ENCODE measurements at places on chromosomes 1 and 21.

DNA sequence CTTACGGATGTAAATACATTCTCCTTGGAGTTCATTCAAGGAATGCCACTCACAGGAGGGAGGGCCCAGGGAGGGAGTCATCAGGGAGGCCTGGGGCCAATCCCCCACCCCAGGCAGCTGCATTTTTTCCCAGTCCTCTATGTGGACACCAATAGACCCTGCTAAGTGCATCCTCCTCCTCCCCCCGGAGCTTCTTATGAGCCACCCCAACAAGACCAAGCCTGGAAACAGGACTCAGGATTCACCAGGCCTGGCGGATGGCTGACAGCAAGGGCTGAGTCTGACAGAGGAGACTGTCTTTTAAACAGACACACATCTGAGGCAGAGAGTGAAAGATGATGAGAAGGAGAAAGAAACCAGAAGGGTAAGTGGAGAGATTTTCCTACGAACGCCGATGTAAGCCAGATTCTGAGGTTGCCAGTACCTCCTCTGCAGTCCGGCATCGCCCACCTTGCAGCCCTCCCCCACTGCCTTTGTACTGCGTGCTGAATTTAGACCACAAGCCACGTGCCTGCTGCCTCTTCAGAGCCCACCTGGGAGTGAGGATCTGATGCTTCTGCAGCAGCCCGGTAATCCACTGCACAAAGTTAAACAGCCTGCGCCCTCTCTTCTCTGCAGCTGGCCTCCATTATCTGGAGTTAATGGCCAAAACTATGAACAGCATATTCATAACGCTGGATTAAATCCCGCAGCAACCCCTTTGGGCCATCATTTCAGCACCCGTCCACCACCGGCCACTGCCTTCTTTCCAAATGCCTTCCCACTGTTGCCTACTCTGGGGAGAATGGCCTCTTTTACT lies 17.6 kb upstream of the SFPQ start:
- no peak for DNase-seq

GRCh38 chr21:31872452-31873274 lies at the start of gene HUNK:
Gene HUNK (plus strand): TSS chr21:31873020. CDS start chr21:31873675, 655 bp downstream.
- DNase-seq: peak; percentile 84

GRCh38 chr1:189192741-189193520 lies 1284.7 kb downstream of the BRINP3 start:
- no peak for DNase-seq

- no peak for DNase-seq
These were observed 49.5 kb upstream of the TENT5C start for GRCh38 chr1:117556341-117556740.

- DNase-seq: no peak
These were observed 11.6 kb downstream of the NTNG1 start for GRCh38 chr1:107152395-107152794.

- DNase-seq: no peak
These were observed 154.9 kb upstream of the TIAM1 start for GRCh38 chr21:31498985-31499384.

GRCh38 chr1:8562222-8562621 lies 244.3 kb downstream of the SLC45A1 start:
- no peak for DNase-seq

- no peak for DNase-seq
These were observed 29.9 kb downstream of the GIPC2 start for GRCh38 chr1:78075621-78076020.

- DNase-seq: no peak
These were observed 145.1 kb downstream of the KCNJ6 start for GRCh38 chr21:37771181-37771580.

GRCh38 chr1:214570442-214570841 lies 19.0 kb upstream of the PTPN14 start:
- DNase-seq: no peak

DNA sequence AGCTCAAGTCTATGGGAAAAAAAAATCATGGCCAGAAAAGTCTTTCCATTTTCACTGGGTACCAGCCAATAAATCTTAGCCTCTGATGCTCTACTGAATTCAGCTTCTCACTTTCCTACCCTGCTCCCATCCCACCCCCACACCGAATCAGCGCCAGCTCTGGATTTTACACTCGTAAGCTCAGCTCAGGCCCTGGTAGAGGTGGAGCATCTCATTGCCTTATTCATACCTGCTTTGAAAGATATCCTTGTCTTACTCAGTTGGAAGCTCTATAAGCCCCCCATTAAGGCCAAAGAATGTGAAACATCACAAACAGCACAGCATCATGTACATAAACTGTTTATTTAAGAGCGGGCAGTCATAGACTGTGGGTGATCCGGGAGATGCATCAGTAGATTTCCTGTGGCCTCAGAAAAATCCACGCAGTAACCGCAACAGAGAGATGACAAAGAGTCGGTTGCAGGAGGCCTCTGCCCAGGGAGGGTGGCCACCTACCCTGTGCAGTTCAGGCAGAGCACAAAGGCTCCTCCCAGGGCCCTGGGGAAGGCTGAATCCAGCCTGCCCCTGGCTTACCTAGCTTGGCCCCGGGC lies 36.4 kb upstream of the ETS2 start:
- DNase-seq: peak; percentile 30

DNA sequence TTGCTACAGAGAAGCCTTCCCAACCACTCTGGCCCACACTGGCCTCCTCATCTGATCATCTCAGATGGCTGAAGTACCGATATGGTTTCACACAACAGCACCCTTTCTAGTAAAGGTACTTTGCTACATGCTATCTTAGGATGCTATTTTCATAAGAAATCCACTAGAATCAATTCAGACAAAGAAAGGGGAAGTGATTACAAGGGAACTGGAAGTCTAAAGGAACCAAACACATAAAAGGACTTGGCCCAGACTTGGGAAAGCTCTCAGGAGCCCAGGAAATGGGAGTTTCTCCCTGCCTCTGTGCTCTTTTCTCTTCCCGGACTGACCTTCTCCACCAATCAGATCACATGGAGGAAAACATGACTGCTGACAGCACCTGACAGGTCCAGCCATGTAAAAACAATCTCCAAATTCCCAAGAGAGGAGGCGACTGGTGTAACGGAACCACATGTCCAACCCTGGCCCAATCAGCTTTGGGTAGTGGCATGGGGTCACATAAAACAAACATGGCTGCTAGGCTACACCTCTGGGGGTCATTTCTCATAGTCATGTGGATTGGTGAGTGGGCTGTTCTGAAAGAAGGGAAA lies 12.7 kb upstream of the FOXE3 start:
- no peak for DNase-seq

- DNase-seq: no peak
These were observed 122.7 kb downstream of the ST6GALNAC5 start for GRCh38 chr1:76989976-76990375.

DNA sequence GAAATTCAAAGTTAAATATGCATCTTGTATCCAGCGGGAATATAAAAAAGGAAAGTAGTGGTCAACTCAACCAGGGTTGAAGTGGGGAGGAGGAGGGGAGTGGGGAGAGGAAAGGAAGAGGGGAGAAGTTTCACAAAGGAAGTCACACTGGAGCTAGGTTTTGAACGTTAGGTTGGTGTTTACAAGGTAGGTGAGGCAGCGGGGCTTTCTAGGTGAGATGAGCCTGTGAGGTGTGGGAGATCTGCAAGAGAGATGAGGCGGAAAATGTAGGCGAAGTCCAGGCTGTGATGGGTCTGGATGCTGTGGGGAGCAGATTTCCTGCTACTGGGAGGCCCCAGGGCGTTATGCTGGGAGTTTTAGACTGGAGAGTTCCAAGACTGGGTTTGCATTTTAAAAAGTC lies 36.1 kb upstream of the IL20 start:
- DNase-seq: no peak

DNA sequence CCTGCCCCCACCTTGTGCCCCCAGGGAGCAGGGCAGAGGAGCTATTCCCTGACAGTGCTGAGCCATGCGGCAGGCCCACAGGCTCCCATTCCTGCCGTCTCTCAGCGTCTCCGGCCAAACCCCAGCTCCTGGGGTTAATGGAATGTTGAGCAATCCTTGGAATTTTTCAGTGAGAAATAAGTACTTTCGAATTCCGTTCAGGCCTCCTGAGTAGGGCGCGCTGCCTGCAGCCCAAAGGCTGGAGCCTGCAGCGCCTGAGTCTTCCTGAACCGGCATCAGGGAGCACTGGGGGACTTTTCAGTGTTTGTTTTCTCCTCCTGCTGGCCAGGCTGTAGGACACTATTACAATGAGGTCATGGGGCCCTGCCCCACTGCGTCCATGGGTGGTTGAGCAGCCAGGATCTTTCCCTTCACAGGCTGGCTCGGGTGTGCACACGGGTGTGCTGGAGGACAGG lies 33.3 kb upstream of the CSF1 start:
- DNase-seq: no peak

GRCh38 chr1:61138921-61139774 lies 56.8 kb downstream of the NFIA start:
- no peak for DNase-seq

DNA sequence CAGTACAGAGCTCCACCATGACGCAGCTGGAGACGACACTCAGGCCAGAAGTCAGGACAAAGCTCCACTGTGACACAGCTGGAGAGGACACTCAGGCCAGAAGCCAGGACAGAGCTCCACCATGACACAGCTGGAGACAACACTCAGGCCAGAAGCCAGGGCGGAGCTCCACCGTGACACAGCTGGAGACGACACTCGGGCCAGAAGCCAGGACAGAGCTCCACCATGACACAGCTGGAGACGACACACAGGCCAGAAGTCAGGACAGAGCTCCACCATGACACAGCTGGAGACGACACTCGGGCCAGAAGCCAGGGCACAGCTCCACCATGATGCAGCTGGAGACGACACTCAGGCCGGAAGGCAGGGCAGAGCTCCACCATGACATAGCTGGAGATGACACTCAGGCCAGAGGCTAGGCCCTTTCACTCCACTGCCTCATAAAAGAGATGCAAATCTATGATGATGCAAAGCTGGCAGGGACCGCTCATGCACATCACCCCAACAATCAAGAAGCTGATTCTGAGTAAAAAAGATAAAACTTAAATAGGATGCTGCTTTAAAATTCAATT lies 13.6 kb upstream of the OR2B11 start:
- DNase-seq: no peak

DNA sequence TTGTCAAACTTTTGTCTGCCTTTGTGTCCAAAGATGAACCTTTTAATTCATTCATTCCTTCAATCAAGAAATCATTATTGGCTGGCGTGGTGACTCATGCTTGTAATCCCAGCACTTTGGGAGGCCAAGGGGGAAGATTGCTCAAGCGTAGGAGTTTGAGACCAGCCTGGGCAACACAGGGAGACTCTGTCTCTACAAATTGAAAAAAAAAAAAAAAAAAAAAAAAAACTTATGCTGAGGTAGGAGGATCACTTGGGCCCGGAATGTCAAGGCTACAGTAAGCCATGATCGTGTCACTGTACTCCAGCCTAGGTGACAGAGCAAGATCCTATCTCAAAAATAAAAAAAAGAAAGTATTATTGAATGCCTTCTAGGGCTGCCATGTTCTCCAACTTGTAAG lies 51.3 kb upstream of the CXADR start:
- DNase-seq: no peak

DNA sequence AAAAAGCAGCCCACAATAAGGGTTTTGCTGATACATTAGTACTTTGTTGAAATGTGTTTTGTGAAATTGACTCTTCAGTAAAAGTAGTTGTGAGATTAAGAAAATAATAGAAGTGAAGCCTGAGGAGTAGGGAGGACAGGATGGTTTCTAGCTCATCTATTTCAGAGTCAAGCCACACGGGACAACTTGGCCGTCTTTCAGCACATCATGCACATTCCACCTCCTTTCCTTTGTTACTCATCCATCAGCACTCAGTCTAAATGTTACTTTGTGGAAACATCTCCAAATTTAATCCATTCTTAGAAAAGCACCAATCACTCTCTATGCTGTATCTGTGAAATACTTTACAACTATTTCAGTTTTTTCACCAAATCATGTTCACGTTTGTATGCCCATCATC lies 223.3 kb downstream of the FGGY start:
- no peak for DNase-seq

- no peak for DNase-seq
These were observed 6.2 kb downstream of the SIM2 start for GRCh38 chr21:36704958-36705678.

DNA sequence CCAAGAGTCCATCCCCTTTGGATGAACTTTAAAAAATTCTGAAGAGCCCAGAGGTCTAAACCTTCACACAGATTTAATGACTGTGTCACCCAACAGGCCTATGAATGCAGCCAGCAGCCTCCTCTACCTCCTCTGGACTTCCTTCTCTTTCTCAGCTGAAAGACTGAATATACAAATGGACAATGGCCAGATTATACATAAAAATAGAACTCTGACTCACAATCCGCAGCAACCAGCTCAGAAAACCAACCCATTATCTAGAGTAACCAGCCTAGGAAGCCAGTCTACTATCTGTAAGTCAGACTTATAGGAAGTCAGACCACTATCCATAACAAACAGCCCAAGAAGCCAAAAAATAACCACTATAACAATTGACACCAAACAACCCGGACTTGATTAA lies 224.5 kb downstream of the ASTN1 start:
- no peak for DNase-seq

DNA sequence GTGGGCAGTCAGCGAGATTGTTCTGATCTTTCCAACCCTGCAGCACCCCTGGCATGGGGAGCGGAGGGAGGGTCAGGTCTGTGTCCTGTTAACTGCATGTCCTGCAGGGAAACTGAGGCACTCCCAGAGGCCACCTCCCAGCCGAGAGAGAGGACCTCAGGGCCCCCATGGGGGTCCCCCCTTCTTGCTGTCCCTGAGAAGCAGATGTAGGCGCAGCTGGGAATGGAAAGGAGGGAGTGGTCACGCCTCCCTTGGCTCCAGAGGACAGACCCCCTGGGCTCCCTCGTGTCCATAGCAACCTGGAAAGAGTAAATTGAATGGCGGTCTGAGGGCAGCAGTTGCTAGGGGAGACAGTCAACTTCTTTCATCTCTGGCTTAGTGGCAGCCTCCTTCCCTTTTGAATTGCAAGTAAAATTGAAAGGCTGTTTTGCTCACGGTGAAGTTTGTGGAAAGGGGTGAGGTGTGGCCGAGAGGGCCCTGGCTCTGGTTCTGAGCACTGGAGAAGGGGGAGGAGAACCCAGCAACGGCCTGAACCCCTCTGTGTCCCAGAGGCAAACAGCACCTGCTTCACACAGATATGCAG lies 4.9 kb downstream of the CROCC start:
- DNase-seq: no peak

- DNase-seq: no peak
These were observed 110.2 kb downstream of the PSMG1 start for GRCh38 chr21:39073063-39073462.

- no peak for DNase-seq
These were observed 22.4 kb downstream of the PTAFR start for GRCh38 chr1:28154078-28154594.

GRCh38 chr1:62117018-62117750 lies 77.5 kb upstream of the L1TD1 start:
- DNase-seq: no peak

Data from NCI-H510A (cell line).